ENCODE measurements at places on chromosomes 16 and 17.

DNA sequence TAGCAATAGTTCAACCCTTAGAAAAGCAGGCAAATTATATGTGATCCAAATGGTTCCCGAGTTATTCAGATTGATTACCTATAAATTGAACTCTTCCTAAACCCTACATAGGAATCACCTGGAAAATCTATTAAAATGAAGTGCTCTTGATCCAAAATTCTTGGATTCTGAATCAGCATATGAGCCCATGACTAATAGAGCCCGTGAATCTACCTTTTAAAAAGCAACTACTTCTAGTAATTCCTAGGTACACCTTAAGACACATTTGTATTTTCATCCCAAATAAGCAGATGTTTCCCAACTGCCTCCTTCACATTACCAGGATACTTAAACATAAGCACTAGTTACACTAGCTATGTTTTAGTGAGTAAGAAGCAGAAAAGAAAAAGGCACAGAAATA lies 1171.0 kb upstream of the GOT2 start:
- no peak for DNase-seq

- DNase-seq = no peak
Measured at GRCh38 chr17:61474235-61474927, 22.2 kb downstream of the TBX4 start.

DNA sequence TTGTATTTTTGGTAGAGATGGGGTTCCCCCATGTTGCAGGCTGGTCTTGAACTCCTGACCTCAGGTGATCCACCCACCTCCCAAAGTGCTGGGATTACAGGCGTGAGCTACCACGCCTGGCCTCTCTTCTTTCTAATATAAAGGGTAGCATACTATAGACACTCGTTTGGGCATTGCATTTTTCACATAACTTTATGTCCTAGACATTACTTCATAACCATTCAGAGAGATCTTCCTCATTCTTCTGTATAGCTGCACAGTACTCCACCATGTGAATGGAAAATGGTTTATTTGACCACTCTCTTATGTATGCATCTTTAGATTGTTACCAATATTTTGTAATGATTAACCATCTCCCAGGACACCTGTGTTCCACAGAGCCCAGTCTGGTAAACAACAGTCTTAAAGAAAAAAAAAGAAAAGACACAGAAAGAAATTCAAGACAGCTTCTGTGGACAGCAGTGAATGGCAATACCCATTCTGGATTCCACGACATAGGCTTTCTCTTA lies 42.1 kb downstream of the TK2 start:
- DNase-seq = no peak

GRCh38 chr17:70100983-70101382 lies 26.0 kb downstream of the KCNJ16 start:
- DNase-seq = no peak

DNA sequence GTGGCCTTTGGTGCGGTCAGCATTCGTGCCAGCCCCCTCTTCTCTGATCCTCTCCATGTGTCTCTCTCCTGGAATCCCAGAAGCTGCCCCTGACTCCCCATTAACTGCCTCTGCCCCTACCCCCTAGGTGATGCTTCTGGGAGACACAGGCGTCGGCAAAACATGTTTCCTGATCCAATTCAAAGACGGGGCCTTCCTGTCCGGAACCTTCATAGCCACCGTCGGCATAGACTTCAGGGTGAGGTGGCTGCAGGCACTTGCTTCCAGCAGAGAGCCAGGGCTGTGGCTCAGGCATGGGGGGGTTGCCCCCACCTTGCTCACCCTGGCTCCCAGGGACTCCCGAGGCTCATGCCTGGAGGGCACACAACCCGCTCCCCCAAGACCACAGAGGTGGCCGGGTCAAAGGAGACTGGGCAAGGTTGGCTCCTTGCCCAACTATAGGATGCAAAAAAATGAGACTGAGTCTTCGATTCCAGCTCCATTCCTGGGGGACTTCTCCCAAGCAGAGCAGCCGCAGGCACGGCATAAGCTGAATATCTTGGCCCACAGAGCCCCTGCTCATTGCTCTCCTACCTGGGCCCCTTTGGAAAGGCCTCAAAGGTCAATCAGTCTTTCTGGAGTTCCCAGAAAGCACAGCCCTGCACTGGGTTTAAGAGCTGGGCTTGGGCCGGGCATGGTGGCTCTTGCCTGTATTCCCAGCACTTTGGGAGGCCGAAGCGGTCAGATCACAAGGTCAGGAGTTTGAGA lies 3.8 kb downstream of the RAB37 start:
- no peak for DNase-seq

GRCh38 chr17:17109256-17109655 lies 67.0 kb downstream of the MPRIP start:
- DNase-seq = no peak

DNA sequence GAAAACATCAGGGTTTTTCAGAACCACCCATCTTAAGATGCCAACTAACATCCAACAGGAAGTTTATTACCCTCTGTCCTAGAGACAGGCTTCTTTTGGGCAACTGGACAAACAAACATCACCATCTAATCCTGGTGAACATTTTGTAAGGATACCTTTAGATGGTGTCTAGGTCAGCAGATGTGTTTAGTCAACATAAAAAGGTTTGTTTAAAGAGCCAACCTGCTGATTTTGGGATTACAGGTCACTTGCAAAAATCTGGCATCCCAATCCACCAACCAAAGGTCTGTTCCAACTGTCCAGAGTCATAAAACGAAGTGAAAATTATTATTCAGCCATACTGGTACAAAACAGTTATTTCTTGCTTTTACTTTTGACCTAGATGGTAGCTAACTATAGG lies 145.2 kb upstream of the C17orf78 start:
- no peak for DNase-seq

DNA sequence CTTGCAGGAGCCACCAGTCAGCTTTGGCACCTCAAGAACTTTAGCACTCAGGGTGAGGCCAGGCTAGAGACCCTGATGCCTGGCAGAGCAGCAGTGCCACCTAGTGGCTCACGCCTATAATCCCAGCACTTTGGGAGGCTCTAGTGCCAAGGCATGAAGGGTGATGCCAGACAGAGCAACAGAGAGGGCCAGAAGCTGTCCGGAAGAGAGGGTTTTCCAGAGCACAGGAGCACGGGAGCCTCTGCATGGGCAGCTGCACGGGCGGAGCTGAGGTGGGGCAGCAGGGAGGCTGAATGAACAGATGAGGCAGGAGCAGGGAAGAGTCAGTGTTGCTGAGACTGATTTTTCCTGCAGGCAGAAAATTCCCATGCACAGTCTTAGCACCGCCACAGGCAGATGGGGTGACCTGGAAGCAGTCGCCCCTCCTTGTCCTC lies 38.9 kb downstream of the MYH3 start:
- DNase-seq = peak; percentile 15

GRCh38 chr17:45818699-45819098 lies 26.0 kb upstream of the SPPL2C start:
- DNase-seq = no peak

- DNase-seq = no peak
Measured at GRCh38 chr16:69804297-69804696, 42.2 kb downstream of the WWP2 start.

DNA sequence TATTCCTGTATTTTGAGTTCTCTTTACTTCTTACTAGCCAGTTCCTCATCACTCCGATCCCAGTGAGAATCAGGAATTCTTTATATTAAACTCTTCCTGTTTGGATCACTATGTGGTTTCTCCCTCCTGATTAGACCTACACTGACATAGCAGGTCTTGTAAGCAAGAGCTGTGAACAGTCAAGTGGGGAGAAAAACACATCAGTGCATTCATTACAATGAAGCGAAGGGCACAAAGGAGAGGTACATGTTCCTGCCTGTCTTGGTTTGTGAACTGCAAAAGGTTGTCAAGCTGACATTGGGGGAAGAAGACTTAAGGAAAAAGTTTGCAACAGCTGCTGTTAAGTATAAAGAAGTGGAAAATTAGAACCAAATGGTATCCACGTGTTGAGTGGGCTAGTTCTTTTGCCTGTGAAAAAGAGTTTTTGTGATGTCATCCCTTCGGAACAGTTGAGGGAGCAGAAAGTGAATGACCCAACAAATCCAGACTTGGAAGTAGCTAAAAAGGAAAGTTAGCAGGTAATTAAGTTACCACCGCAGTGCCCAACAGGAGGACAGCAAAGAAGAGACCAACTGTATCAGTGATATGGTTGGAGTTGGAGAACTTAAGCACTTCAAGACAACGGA lies 23.0 kb upstream of the TRIM25 start:
- DNase-seq = no peak

DNA sequence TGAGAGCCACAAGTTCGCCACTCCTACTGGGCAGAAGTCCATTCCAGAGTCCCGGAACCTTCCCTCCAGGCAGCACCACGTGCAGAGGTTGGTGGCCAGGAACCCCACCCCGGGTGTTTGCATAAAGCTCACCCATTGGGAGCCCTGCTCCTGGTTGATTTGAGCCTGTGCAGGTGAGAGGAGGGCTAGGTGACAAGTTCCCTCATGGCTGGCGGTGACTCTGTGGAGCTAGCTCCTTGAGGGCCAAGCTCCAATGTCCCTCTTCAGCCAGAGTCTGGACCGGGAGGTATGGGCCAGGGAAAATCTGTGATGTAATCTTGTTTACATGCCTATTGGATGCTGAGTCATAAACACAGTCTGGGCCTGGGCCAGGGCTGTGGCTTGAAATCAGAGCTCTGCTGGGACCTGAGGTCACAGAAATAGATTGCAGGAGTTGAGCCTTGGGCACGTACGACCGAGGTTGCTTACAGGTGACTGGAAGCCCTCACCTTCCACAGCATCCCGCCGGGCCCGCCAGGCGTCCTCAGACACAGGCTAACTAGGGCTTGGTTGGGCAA lies 118.9 kb downstream of the AATF start:
- no peak for DNase-seq

- no peak for DNase-seq
Measured at GRCh38 chr17:59423137-59423724, 91.8 kb downstream of the YPEL2 start.

DNA sequence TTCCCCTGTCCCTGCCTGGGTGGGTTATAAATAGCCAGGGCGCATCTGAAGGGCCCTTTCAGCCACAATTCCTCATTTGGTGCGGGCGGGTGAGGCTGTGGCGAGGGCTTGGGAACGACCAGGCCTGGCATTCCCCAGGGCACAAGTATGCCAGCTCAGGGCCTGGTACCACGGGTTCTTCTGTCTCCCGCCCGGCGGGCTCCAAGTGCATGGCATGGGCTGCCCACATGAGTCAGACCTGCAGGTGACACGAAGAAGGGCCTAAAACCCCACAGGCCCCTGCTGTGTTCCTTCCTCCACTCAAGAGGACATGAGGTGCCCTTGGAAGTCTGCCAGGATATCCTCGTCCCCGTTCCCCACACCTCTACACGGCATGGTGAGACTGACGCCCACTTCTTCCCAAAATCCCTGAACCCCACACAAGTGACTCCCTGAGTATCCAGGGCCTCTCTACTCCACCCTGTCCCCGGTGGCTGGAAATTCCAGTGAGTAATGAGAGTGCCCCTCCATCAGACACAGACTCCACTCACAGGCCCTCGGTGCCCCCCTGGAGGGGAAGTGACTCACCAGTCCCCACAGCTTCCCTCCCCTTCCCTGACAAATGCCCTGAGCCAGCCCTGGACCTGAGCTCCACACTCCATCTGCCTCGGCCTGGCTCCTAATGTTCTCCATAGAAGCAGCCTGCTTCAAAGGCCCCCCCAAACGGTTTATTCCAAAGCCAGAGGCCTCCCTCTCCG lies 68.8 kb downstream of the ABR start:
- no peak for DNase-seq

- DNase-seq = no peak
Measured at GRCh38 chr16:88264641-88265285, 118.0 kb upstream of the ZNF469 start.

GRCh38 chr17:5832886-5833285 lies 237.3 kb upstream of the WSCD1 start:
- no peak for DNase-seq

DNA sequence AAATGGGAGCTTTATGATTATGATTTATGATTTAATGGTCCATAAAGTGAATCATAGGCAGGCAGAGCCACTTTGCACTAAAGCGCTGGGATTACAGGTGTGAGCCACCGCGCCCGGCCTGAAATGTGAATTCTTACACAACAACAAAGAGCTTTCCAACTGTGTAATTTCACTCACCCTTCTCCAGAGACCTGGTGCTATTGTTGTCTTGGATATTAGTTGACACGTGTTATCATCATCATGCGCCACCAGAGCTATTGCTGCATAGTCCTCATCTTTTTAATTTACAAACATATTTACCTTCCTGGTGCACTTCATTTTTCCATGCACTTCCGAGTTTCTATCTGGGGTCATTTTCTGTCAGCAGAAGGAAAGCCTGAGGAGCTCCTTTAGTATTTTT lies 4.8 kb upstream of the UTS2R start:
- DNase-seq = no peak

DNA sequence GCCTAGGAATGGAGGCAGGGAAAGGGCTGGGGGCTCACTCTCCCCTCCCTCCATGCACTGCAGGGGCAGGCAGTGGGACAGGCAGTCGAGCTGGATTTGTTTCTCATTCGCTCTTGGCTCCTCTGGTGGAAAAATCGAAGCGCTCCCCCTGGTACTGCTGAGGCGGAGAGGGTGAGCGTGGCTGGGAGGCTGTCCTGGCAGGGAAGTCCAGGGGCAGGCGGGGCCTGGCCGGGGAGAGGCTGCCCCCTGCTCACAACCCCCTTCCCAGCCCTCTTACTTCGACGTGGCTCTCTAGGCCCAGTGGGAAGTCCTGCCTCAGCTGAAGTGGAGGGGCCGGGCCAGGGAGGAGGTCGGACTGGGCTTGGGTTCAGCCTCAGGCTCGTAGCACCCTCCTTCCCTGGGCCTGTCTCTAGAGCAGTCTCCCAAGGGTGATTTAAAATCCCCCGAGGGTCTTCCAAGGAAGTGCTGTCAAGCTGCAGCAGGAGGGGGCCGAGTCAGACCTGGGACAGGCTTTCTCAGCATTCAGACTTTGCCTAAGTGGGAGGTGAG lies 16.5 kb upstream of the TMEM92 start:
- DNase-seq = no peak

- no peak for DNase-seq
Measured at GRCh38 chr16:56632156-56632847, at the start of gene MT1M. MT1M (plus strand) TSS chr16:56632659; CDS start chr16:56632732, 73 bp downstream.

- no peak for DNase-seq
Measured at GRCh38 chr17:50467855-50468303, 801 bp downstream of the CHAD start.

DNA sequence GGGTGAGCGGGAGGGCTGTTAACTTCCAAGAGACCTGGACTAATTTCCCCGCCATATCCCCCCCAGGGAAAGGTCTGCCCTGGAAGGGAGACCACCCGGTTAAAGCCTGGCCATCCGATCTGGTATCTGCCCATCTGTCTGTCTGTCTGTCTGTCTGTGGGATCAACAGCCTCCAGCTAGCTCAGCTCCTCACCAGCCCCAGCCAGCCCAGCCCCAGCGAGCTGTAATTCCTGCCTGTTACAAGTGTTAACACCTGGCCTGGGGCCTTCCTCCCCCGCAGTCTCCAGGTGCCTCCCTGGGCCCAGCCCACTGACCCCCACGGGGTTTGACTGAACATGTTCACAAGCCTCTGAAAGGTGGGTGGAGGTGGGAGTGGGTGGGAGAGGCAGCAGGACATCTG lies 4.0 kb downstream of the WNT3 start:
- no peak for DNase-seq

- DNase-seq = no peak
Measured at GRCh38 chr17:42697108-42697811, 14.9 kb downstream of the CNTNAP1 start.
